ENCODE measurements at places on chromosomes 4 and X. TPM values are rescaled to one million over a fixed set of nuclear protein-coding genes. Genes with fewer than 3 reads are reported as not detected.

ESX1 gene
- total RNA-seq = not detected

NR0B1 gene
- not detected for total RNA-seq

DNA sequence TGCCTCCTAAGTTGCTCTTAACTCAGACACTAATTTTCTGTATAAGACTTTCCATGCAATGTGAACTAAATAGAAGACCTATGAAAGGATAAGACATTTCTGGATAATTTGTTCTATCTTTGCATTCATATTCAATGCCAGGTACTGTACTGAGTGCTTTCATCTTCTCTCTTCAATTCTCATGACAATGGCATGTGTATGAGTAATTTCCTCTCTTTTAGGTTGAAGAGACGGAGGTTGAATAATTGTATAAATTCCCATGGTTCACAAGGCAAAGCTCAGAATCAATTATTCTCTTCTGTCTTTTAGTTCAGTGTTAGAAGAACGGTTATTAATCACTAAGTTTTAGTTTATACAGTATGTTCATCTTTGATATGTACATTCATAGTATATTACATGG is 29.3 kb upstream of the CFAP299 start:
- DNase-seq = no peak

SAGE1 gene
- not detected for total RNA-seq

CSAG2 gene
- not detected for total RNA-seq

GRCh38 chr4:25440478-25441030 is 63.5 kb downstream of the ANAPC4 start:
- peak; percentile 64 for DNase-seq

- DNase-seq = no peak
Observed at GRCh38 chr4:56246233-56246610, 141.1 kb downstream of the AASDH start.

CT45A6 gene
- not detected for total RNA-seq

DNA sequence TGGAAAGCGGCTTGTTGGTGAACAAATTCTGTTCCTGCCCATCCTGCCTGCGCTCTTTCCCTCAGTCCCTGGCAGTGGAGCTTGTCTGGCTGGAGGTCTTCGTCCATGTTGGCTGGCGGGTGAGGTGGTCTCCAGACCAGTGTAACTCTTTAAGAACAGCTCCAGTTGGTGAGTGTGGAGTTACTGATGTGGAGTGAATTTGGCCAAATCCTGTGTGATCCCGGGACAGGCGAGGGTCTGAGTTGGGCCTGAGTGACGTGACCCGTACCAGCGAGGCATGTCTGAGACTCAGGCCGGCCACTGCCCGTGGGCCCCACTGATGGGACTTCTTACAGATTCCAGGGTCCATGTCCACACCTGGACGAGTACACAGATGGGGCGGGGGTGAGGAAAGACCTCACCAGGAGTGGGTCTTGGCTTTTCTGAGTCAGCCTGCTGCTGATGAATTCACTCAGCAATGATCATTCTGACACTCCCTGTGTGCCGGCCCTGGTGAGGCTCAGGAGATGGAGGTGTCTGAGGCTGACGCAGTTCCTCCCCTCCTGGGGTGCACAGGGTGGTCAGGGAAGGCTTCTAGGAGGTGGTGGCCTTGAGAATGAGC is 45.5 kb downstream of the PSAPL1 start:
- no peak for DNase-seq

NMU gene
- not detected for total RNA-seq

GRCh38 chr4:70927502-70928137 is 25.5 kb downstream of the MOB1B start:
- DNase-seq = no peak

PLAC1 gene
- not detected for total RNA-seq

- DNase-seq = no peak
Observed at GRCh38 chrX:42017971-42018370, 94.6 kb upstream of the CASK start.

DNASE1L1 gene
- 56.3 TPM for total RNA-seq

- no peak for DNase-seq
Observed at GRCh38 chr4:157035471-157035870, 40.5 kb upstream of the GLRB start.

GAGE12F gene
- total RNA-seq = not detected

DNA sequence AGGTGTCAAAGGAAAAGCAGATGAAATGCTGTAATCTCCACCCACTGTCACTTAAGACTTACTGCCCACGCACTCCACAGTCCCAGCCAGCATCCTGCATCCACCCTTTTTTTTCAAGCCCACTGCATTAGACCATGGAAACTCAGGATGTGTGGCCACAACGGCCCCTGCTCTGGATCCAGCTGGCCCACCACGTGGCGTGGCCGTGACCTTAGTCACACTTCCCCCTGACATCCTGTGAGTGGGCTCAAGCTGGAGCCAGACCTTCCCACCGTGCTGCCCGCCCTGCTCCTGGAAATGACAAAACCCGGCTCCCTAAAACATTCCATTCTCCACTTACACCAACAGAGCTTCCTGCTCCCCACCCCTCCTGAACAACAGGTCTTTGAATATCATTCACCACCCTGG is 588.3 kb upstream of the DIPK2B start:
- peak; percentile 31 for DNase-seq

FMR1NB gene
- not detected for total RNA-seq

DNA sequence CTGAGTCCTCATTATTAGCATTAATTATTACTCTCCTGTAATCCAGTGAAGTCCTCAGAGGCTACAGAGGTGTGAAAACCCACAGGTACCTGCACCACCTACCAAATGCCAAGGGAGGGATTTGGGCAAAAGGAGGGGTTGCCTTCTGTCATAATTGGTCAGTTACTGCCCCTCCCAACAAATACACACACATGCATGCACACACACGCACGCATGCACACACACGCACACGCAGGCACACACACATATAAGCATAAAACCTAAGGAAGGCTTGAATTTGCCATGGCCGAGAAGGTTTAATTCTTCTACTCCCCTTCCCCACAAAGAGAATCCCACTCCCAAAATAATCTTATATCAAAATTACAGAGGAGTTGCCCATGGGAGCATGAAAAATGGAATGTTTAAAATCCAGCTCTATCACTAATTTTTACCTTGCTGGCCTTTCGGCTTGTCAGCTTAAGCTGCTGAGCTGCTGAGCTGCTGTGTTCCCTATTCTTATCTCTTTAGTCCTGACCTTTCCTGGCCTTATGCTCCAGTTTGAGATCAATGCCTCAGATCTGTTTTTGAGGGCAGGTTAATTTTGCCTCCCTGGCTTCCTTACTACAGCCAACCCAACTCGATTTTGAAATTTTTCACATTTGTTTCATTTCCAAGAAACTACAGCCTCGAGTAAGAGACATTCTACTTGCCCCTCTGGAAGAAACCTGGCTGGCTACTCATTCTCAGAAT is 95.0 kb downstream of the CAMK2D start:
- no peak for DNase-seq

DNA sequence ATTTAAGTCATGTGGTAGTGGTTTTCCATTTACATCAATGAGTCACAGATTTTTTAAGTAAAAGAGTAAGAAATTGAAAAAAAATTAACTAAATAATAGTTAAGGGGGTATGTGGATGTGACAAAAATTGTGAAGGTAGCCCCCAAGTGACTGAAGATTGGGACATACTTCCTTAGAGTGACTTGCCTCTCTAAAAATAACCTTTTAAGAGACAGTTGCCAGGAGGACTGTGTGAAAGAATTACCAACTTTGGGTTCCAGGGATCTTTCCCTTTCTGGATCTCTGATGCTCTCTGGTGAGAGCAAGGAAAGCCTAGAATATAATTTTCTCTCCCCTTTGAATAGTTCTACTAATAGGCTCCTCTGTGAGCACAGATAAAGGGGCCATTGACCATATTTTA is 42.7 kb downstream of the NHSL2 start:
- no peak for DNase-seq

HOPX gene
- 21.3 TPM for total RNA-seq

GRCh38 chrX:38805432-38806389 is 4.5 kb downstream of the MID1IP1 start:
- DNase-seq = peak; percentile 67

NOX1 gene
- total RNA-seq = not detected

- DNase-seq = no peak
Observed at GRCh38 chr4:186240848-186241491, 13.7 kb downstream of the KLKB1 start.

- no peak for DNase-seq
Observed at GRCh38 chr4:68349279-68349648, 626 bp downstream of the YTHDC1 start.

ATP2B3 gene
- not detected for total RNA-seq

- DNase-seq = no peak
Observed at GRCh38 chrX:49892542-49892941, 13.3 kb downstream of the USP27X start.

DNA sequence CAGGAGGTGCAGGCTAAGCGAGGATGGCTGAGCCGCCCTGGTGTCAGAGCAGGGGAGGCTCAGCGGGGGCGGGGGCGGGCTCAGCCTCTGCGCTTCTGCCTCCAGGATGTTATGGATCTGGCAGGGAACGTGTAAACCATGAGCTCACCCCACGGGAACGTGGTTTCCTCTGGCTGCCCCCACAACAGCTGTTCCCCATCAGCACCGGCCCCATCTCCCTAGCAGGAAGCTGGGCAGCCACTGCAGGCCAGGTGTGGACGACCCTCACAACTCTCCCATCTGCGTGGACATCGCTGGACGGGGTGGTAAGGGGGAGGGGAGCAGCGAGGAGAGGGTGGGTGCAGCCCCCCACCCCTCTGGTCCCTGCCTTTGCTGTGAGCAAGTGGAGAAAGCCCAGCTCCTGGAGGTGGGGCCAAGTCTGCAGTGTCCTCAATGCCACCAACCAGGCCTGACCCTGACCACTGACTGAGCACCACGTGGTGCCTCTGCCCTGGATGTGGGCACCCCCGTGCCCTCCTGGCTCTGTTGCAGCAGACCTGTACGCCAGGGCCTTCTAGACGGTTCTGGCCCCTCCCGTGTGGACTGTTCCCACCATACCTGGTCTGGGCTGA is 28.1 kb upstream of the SPON2 start:
- peak; percentile 67 for DNase-seq

GRCh38 chr4:106707776-106708463 is 328.2 kb downstream of the DKK2 start:
- DNase-seq = no peak

- DNase-seq = no peak
Observed at GRCh38 chr4:25351777-25352416, 25.2 kb upstream of the ANAPC4 start.

DNA sequence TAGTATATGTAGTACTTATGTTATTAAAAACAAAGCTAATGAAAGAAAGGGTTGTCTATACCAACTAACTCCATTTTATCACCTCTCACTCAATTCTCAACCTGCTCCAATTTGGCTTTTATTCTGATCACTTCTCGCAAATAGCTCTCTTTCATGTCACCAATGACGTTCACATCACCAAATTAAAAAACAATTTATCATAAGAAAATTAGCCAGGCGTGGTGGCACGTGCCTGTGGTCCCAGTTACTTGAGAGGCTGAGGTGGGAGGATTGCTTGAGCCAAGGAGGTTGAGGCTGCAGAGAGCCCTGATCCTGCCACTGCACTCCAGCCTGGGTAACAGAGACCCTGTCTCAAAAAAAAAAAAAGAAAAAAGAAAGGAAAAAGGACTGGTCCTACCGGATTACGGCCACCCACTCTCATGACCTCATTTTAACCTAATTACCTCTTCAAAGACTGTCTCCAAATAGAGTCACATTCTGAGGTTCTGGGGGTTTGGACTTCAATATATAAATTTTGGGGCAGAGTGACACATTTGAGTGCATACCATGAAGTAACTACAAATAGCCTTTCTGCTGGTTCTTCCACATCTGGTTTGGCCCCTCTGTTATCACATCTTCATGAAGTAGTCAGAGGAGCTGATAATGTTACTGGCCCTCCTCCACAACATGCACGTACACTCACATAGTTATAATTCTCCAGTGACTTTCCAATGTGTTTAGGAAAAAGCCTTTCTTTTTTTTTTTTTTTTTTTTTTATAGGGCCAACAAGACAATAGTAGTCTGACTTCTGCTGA is 15.8 kb upstream of the RBMX start:
- no peak for DNase-seq

DNA sequence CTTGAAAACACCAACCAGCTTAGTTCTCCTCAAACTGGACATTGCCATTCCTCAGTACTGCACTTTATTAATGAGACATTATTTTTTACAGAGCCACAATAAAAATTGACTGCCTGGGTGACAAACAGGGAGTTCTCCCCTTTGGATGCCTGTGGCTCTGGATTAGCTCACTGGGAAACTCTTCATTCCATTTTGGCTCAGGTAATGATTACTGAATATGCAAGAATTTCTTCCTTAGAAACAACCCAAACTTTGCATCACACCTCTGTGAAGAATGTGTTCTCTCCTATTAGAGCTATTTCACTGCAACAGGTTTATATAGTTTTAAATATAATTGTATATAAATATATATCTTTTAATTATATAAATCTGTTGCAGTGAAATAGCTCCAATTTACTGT is 2065.8 kb downstream of the ARAP2 start:
- DNase-seq = no peak
